Bone marrow (tissue), 2 donors: ENCODE measurements at places on chromosomes 5 and 9.

- DNase-seq, result no peak
These were observed 27.2 kb downstream of the MLANA start for GRCh38 chr9:5917888-5918287.

- no peak for DNase-seq
These were observed 118.4 kb downstream of the MARCHF3 start for GRCh38 chr5:126911986-126912385.

GRCh38 chr5:154110716-154111115, 71.9 kb downstream of the MFAP3 start:
- no peak for DNase-seq

GRCh38 chr9:114207034-114207810, 51.9 kb downstream of the COL27A1 start:
- no peak for DNase-seq

- DNase-seq, result no peak
These were observed 67.6 kb downstream of the ANKRD33B start for GRCh38 chr5:10631316-10631996.
